ENCODE measurements at places on chromosomes 1 and 21.

GRCh38 chr1:29531596-29531995, 295.3 kb downstream of the PTPRU start:
- DNase-seq: peak; percentile 4

GRCh38 chr1:27166929-27167328, 12.0 kb upstream of the SLC9A1 start:
- DNase-seq: no peak

DNA sequence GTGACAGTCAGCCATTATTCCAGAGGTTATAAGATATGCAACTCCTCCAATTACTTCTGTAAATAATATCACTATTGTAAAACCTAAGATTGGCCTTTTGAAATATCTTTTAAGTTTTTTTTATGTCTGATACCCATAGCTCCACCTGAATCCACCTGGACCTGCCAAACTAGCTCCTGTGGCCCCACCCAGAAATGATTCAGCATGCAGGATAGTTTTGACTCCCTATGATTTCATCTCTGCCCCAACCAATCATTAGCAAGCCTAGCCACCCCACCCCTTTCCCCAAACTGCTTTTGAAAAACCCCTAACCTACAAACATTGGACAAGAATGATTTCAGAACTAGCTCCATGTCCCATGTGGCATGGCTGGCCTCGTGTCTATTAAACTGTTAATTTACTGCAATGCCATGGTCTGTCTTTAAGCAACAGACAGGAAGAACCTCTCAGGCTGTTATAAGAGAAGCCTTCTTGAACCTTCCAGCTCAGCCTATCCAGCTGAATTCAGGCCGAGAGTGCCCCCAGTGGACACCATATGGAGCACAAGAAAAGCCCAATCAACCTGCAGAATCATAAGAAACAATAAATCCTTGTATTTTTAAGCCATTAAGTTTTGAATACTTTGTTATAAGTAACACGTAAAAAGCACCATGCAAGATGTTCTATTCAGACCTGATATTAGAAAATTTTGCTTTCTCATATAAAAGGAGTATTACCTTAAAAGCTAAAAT, 263.0 kb upstream of the ZRANB2 start:
- no peak for DNase-seq

DNA sequence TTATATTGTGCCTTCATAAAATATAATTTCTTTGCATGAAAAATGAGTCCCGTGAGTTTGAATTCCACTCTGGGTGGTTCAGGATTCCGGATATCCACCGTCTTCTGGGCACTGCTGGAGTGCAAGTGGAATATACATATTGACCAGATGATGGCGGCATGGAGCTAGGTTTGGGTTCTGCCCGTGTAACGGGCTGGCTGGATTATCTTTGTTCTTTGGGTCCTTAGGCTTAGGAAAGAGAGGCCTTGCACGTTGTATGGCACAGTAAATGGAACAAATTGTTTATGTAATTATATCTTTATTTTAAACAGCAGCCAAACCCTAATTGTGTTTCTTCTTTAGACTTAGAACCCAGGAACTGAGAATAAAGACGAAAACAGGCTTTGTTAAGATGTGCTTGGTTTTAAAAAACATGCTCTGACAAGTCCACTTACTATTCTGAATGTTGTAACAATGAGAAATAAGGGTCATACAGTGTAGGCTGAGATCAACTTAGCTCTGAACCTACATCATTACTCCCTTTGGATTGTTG, 13.5 kb upstream of the ACBD6 start:
- peak; percentile 77 for DNase-seq

DNA sequence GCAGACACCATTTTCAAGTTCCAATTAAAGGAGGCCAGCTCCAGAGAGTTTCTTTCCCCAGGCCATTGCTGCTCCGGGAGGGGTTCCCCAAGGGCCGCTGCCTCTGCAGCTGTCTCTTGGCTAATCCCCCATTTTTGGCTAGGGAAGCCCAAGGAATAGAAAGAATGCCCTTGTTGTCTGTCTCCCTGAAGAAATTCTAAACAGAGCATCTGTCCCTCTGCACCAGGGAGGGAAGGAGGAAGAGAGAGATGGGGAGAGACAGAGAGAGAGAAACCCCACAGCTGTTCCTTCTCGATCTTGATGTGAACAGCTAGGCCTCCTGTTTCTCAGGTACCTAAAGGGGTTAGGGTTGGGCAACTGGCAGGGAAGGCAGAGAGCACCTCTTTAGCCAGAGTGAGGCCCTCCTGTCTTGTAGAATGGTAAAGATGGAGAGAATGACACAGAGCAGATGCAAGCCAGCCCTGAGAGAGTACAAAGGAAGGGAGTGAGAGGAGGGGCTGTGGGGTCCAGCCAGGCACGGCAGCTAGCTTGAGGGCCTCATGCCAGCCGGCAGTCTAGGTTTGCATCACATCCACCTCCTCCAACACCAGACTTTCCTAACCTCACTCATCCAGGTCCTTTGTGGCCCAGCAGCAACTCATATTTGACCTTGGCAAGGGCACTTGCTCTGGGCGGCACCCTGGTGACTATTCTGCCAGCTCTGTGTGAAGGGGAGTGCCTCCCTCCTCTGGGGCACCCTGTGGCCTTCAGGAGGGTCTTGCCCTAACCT, 13.1 kb downstream of the OPTC start:
- no peak for DNase-seq

DNA sequence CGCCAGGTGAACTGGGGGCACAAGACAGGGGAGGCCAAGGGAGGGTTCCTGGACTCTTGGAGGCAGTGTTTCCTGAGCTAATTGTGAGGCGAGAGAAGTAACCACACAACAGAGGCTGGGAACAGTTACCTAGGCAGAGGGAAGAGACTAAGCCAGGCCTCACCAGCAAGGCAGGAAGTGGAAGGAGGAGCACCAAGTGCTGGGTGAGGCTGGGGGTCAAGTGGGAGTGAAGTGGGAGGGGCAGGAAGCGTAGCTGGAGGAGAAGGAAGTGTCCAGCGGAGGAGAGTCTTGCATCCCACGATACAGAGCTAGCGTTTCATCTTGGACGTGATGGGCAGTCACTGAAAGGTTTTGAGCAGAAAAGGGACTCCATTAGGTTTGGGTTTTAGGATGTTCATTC, 48.3 kb upstream of the CAPZB start:
- no peak for DNase-seq

DNA sequence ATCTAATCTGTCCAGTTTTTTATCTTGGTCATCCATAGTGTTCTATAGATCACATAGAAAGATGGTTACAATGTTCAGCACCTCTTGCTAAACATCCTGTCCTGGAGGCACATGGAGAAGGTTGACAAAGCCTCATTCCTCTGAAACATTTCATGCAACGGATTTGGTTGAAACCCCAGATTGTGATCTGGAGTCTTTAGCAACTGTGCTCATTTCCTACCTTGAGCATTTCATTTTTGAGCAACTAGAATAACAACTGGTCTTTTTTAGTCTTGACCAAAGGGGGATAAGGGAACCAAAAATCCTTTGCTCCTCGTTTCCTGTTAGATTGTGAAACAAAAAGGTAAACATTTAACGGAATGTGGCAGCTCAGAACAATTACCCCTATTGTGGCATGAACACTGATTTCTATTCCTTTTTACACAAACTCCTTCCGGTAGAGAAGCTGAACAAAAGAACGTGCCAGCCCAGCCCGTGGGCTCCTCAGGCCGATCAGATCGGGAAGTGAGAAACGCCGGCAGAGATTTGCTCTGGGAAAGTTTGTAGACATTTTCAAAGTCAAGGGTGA, 94.7 kb upstream of the ERRFI1 start:
- no peak for DNase-seq

GRCh38 chr1:8465692-8466091, 147.8 kb downstream of the SLC45A1 start:
- DNase-seq: no peak

DNA sequence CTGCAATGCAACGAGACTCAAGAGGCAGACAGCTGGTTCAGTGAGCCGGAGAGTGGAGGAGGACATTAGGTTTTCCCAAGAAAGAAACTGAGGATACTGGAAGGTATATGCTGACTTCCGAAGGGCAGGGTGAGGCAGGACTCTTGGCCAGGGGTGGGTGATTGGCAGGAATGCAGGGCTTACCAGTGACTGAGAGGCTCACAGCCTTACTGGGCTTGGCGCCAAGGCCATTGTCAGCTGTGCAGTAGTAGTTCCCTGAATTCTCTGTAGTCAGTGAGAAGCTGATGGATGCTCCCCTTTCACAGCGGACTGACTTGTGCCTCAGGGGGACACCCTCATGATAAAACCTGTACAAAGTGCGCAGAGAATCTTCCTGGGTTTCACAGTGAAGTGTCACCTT, 9.6 kb downstream of the FCRL5 start:
- DNase-seq: peak; percentile 23

GRCh38 chr1:208559597-208560329, 315.6 kb upstream of the PLXNA2 start:
- DNase-seq: no peak

DNA sequence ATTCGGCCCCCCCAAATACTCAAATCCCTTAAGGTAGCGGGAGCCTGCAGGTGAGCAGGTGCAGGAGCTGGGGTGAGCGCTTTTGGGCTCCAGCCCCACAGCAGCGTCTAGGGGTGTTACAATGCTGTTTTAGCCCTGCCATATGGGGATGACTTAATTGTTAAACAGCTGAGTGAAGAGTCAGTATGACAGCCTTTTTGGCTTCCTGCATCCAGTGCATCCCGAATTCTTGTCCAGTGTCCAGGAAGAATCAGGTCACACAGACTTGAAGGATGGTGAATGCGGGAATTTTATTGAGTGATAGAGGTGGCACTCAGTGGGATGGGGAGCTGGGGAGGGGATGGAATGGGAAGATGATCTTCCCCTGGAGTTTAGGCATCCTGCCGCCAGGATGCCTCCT, 30.4 kb upstream of the HHAT start:
- DNase-seq: peak; percentile 41

DNA sequence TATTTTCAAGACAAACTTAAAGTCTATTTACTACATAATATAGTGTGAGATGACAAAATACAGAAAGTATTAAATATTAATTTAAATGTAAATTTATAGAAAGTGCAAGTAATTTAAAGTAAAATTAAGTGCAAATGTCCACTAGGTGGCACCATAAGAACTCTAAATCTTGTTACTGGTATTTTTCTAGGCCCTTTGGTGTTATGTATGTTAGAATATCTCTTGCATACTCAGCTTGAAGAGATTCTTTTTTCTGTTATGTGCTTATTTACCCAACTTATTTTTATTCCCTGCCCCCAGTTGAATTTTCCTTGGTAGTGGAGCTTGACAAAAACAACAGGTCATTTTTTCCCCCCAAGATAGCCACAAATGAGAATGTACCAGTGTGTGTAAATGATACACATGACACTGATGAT, 71.5 kb downstream of the RPS6KC1 start:
- DNase-seq: no peak

DNA sequence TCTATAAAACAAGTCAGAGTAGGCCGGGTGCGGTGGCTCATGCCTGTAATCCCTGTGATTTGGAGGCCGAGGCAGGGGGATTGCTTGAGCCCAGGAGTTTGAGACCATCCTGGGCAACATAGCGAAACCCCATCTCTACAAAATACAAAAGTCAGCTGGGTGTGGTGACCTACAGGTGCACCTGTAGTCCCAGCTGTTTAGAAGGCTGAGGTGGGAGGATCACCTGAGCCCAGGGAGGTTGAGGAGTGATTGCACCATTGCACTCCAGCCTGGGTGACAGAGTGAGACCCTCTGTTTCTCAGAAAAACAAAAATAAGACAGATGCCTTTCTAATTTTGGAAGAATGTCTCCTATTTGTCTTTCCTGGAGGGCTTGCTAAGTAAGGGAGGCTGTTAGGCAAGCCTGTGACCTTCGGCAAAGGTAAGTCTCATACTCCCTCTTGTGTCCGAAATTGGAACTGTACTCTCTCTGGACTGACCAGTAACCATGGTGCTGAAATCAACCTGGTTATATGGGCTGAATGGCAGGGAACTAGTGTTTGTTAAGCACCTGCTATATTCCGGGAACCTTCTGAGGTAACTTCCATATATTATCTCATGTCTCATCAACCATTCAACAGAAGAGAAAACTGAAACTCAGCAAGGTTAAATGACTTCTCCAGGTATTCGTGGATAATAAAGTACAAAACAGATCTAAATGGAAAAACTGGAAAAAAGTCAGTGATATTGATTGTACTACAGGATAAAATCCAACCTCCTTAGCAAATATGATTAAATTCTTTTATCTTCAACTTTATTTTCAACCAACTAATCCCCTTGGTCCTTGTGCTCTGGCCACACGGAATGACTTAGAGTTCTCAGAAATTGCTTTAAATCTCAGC, 11.8 kb upstream of the RAB3B start:
- DNase-seq: peak; percentile 55

DNA sequence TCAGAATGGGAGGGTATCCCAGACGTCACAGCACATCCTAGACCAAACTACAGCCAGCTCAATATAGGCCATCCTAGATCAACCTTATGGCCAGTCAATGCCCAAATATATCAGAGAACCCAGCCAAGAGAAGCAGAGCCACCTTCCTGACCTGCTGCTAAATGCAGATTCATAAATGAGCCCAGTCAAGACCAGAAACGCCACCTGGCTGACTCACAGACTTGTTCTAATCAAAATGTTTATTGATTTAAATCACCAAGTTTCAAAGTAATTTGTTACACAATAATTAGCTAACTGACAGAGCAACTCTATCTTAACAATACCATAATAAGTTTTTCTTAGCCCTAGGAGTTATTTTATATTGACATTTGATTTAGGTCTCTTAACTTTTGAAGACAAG, 28.6 kb downstream of the ZNF644 start:
- DNase-seq: no peak

DNA sequence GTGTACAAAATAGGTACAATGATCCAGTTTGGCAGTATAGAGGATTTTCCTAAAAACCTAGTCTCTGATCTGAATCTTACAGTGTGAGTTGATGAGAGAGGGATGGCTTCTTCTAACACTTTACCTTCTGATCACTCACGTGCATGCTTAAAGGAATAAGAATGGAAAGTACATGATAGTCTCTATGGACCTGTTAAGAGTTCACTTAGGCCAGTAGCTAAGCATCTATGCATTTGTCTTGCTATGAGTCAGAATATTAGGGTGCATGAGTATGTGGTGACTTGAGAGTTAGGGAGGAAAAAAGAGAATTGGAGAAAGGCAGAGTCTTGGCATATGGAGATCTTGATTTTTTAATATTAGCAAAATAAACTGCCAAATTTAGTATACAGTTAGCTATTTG, 206.3 kb downstream of the COL11A1 start:
- DNase-seq: no peak

DNA sequence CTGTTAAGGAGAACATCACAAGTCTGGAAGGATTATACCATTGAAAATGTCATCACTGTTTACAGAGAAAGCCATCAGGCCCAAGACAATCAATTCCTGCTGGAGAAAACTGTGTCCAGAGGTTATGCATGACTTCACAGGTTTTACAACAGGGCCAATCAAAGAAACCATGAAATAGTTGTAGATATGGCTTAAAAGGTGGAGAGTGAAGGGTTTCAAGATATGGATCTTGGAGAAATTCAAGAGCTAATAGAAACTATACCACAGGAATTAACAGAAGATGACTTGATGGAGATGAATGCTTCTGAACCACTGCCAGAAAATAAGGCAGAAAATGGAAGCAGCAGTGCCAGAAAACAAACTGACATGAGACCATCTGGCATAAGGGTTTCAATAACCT, 30.2 kb downstream of the USP1 start:
- no peak for DNase-seq

GRCh38 chr1:202750761-202751160, 40.5 kb upstream of the SYT2 start:
- DNase-seq: no peak

All from femur (tissue), 1 donor.